ENCODE measurements at places on chromosomes 5 and 9.

- no peak for DNase-seq
Observed at GRCh38 chr5:153780876-153781705, 257.6 kb downstream of the FAM114A2 start.

DNA sequence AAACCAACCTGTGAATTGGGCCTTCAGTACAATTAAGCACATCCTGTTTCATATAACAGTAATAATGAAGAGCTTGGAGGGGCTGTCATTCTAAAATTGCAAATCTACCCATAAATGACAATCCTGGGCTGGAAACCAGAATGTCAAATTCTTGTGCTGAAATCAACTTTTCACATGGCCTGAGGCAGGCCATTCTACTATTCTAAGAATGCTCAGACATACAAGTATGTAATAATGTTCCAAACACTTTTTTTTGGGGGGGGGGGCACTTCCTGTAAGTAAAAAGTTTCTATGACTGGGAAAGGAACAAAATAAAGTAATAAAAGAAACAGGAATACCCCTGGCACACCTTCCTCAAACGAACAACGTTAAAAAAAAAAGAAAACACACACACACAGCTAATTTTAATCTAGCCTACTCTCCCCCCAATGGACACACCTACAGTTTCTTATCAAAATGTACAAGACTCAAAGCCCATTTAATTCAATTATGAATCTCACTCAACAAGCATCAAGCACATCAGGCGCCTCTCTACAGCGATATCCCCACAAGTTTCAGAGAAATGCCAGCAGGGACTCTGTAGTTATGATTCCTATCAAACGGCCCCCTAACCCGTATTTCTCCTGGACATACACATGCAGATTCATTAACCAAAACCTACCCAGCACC lies 1.4 kb downstream of the ETF1 start:
- DNase-seq: no peak

- DNase-seq: no peak
Observed at GRCh38 chr5:64606926-64607325, 83.4 kb upstream of the SHISAL2B start.

DNA sequence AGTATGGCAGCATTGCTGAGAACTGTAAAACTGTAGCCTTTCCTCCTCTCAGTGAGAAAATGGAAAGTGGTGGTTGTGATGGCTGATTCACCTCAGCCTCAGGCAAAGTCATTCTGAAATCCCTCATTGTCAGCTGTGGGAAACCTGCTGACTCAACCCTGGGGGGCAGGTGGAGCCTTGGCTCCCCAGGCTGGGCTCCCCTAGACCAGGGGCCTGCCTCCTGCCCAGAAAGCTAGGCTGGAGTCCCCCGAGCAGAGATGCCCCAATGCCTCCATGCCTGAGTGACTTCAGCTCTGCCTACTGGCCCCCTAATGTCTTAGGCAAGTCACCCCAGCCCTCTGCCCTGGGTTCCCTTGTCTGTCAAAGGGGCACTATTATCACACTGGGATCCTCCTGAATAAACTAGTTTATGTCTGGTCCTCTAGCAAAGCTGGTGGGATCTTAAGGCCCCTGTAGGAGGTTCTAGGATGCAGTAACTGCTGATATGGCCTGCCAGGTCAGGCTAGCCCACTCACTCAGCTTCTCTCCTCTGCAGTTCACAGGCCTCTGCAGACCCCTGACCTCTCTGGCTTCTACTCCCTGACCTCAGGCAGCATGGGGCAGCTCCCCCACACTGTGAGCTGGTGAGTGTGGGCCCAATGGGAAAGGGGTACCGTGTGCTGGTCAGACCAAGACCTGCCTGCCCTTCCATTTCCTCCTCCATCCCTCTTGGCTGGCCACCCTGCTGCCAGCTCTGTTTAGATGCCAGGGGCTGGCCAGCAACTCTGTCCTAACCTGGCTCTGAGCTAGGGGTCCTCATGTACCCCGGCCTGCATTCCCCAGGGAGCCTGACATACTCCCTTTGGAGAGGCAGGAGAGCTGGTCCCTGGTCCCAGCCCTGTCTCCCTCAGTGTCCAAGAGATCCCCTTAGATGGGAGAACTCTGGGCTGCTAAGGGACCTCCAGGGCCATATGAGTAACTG lies 24.2 kb downstream of the TCF7 start:
- DNase-seq: no peak

GRCh38 chr9:78238046-78239038 lies 2.5 kb downstream of the CEP78 start:
- DNase-seq: no peak

DNA sequence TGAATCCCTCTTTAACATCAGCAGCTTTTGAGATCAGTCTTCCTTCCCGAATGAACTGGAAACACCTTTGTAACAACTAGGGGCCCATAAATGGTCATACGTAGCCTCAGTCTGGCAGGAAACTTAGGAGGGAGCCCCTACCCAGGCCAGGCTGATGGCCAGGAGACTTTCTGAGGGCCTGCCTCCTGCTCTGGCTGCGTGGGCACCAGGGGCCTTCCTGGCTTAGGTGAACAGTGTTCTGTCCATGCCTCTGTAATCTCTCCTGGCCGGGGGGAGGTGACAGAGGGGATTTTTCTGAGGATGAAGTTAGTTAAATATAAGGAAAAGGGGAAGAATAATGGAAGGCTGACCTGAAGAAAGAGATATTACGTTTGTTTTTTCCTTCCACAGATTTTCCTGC lies 843 bp upstream of the FSTL4 start:
- DNase-seq: no peak

GRCh38 chr5:94508461-94509148 lies 109.8 kb downstream of the KIAA0825 start:
- DNase-seq: no peak

- peak; percentile 76 for DNase-seq
Observed at GRCh38 chr5:28468166-28468565, 1429.8 kb upstream of the CDH9 start.

DNA sequence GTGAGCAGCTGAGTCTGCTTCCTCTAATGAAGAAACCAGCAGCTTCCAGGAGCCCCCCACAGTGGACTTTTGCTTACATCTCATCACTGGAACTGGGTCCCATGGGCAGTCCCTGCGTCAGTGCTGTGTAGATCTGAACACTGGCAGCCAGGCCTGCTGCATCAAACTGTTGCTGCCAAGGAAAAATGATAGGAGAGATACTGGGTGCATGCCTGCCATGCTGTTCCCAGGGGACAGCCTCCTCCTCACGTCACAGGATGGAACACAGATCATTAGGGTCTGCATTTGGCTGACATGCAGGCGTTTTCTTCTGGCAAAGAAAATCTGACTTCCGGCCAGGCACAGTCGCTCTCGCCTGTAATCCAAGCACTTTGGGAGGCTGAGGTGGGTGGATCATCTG lies 67.9 kb downstream of the OLFM1 start:
- DNase-seq: no peak

DNA sequence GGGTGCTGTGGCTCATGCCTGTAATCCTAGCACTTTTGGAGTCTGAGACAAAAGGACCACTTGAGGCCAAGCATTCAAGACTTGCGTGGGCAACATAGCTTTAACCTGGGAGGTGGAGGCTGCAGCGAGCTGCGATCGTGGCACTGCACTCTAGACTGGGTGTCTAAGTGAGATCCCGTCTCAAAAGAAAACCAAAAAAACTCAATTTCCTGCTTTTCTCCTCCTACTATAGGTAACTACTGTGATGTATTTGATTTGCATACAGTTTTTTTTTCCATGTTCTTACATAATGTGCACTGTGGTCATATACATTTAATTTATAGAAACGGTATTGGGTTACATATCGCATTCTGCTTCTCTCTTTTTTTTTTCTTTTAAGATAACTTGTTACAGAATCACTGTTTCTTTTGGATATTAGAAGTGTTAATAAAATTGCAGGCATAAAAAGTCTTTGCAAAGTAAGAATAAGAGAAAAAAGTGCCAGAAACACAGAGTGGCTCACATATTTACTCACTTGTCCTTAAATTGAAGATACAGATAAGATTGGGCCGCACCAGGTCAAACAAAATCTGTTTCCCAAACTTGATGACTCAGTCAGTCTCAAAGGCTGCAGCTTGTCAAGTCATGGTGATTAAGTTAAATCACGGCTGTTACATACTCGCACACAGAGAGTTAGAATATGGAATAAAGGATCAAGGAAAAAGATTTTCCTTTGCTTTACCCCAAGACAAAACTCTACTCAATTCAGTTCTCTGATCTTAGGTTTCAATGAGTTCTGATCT lies 2.0 kb upstream of the PTGR1 start:
- no peak for DNase-seq

DNA sequence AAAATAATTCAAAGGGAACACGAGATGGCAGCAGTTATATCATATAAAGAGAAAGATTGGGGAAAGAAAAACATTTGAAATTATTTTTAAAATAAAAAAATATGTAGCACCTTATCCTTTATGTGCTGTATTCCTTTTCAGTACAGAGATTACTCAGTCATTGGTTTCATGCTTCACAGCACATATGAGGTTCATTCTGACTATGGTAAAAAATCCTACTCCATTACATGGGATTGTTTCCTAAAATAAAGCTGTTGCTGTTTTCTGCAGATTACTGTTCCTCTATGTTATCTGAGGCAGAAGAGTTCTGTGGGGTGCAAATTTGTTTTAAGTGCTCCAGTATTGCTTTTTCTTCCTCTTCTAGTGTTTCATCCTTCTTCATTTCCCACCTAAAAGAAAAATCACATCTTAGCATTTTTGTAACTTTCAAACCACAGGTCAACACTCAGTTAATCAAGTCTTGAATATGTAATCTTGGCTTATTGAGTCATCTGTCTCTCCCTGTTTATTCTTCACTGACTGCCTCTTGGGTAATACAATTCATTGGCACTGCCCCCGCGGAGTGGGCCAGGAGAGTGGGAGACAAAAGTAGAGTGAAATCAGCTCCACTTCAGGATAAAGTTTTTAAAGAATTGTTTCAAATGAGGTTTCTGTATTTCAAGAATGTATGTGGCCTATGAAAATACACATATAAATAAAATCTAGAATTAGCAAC lies 412.5 kb upstream of the POU5F2 start:
- no peak for DNase-seq

- DNase-seq: no peak
Observed at GRCh38 chr5:166285361-166285760, 2006.1 kb upstream of the WWC1 start.

DNA sequence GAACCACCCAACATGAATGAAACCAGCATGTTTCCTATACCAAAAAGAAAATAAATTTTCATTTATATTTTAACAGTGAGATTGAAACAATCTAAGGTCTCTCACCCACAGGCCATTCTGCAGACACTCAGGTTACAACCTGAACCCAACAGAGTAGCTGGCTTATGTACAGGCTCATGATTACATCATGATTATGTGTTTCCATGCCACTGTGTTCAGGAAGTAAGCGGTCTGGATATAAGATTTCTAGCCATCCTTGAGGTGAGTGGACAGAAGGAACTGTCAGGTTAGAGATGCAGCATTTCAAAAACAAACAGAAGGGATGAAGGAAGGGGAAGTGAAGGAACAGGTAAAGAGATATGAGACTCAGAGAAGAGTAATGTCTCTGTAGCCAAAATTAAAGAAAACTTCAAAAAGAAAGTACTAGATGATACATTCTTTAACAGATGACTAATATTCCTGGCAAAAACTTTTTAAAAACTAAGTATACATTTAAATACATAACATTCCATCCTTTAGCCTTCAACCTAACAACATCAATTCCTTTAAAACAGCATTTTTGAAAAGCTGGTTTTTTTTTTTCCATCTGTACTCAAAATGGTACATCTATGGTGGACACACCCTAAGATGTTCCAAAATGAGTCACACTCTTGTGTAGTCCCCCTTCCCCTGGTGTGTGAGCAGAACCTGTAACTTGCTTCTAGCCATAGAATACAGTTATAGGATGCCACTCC lies 119.8 kb downstream of the LPAR1 start:
- DNase-seq: no peak

DNA sequence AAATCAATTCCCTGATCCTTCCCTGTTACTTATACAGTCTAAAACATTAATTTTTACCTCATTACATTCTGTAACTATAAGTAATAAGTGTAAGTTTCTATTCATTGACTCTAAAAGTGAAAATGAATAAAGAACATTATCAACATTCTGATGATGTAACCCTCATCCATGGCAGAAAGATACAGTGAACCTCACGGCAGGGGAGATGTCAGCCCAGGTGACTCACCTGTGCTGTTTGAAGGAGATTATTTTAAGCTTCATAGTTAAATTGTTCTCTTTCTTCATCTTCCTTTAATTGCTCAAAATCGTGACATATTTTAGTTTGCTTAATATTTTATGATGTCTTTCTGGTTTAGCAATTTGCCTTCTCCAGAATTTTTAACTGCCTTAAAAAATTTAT lies 268.1 kb downstream of the FSTL4 start:
- DNase-seq: no peak

DNA sequence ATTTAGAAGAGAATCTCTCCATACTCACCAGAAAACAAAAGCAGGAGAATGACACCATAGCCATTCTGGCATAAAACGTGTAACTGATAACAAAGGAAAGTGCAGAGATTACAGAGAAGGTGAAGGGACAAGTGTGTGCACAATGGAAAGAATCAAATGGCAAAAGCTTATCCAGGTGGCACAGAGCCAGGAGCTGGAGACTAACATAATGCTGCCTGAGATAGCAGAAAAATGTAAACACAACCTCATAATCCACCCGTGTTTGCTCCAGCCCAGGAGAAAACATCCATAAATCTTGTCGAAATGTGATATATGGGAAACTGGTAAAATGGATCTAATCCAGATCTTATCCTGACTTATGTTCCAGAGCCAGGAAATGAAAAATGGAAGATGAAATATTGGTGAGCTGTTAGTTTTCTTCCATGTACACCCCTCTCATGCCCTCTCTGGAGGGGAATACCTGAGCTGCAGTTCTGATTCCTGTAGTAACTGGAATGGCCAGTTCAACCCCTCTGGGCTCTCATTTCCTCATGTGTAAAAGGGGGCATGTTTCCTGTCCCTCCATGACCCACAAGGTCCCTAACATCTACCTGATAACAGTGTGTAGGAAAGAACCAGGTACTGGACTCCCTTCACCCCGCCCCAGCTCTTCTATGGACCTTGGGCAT lies 212.3 kb upstream of the DAPK1 start:
- no peak for DNase-seq

- DNase-seq: no peak
Observed at GRCh38 chr5:143229896-143230675, 173.4 kb downstream of the NR3C1 start.

GRCh38 chr5:61788548-61788947 lies 456.5 kb downstream of the ZSWIM6 start:
- DNase-seq: no peak

DNA sequence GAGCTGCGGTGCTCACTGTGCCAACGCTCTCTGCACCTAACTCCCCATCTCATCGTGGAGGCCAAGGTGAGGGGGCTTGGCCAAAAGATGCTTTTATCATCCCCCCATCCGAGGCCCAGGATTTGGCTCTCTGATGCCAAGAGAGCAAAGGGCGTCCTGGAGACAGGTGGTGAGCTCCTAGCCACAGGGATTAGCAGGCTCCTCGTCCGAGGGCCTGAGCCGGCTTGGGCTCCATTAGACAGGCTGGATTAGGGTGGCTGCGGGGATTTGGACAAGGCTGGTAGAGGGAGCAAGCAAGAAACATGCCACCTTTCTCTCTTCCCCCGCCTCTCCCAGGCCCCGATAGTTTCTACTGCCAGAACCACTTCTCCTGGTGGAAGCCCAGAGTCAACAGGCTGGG lies 1.0 kb upstream of the GRM6 start:
- DNase-seq: no peak
